ENCODE measurements at places on chromosomes 7 and 10. TPM values are rescaled to one million over a fixed set of nuclear protein-coding genes. Genes with fewer than 3 reads are reported as not detected.
A peak's percentile ranks its signal among the peaks of the same experiment; 100 is the strongest.

- DNase-seq = no peak
- H3K4me3 ChIP-seq = no peak overlapping the region
- no peak overlapping the region for H3K27ac ChIP-seq
- H3K36me3 ChIP-seq = no peaks in the 10 kb centered on the region
- H3K4me1 ChIP-seq = peaks cover 3% of the 10 kb centered on the region
These were observed 184.1 kb downstream of the DOCK4 start for GRCh38 chr7:112022128-112022527.

DNA sequence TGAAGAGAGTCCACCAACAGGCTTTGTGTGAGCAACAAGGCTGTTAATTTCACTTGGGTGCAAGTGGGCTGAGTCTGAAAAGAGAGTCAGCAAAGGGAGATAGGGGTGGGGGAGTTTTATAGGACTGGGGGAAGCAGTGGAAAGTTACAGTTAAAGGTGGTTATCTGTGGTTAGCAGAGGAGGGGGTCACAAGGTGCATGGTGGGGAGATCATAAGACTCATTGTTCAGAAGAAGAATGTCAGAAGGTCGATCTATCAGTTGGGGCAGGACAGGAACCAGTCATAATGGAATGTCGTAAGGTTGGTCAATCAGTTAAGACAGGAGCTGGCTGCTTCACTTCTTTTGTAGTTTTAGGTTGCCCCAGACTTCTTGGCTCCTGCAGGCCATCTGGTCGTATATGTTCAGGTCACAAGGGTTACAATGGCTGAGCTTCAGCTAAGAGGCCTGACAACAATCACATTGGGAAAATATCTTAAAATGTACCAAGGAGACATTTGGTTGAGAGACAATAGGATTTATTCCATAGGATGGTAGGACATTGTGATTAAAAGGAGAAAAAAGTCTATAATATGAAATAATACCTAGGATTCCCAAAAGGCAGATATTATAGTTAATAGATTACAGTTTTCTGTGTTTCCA is 356.4 kb downstream of the ANKRD7 start:
- no peaks in the 10 kb centered on the region for H3K36me3 ChIP-seq
- no peak overlapping the region for H3K27ac ChIP-seq
- no peaks in the 10 kb centered on the region for H3K27me3 ChIP-seq
- no peak overlapping the region for H3K4me3 ChIP-seq
- no peaks in the 10 kb centered on the region for H3K4me1 ChIP-seq
- DNase-seq = no peak

LRIT1 gene
- total RNA-seq = not detected

ETV1 gene
- total RNA-seq = 35.6 TPM

MYO1G gene
- 0.53 TPM for total RNA-seq

- no peak for DNase-seq
- H3K4me1 ChIP-seq = peaks cover 6% of the 10 kb centered on the region
- H3K4me3 ChIP-seq = no peak overlapping the region
- peaks cover 4% of the 10 kb centered on the region for H3K27me3 ChIP-seq
- no peak overlapping the region for H3K27ac ChIP-seq
These were observed 165.2 kb upstream of the CDCA7L start for GRCh38 chr7:22110881-22111280.

DNA sequence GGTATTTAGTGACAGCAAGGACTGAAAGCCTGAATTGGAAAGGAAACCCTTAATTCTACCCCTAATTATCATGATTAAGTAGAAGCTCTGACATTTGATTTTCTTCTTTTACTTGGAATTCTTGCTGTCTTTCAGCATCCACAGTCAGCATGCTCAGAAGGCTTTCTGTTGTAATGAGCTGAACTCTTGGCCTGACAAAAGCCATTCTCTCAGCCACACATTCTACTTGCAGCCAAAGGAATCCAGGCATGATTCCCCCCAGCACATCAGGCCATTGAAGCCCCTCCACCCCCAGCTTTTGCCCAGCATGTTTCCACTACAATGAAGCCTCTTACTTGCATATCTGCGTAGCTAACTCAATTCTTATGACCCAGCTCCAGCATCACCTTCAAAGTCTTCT is 94.3 kb upstream of the FRMD4A start:
- H3K27ac ChIP-seq = peak overlapping the region; percentile 24
- no peak for DNase-seq
- H3K27me3 ChIP-seq = peaks cover 8% of the 10 kb centered on the region
- H3K36me3 ChIP-seq = no peaks in the 10 kb centered on the region
- H3K4me1 ChIP-seq = peaks cover 10% of the 10 kb centered on the region

GRCh38 chr10:55519264-55519663 is 718.2 kb upstream of the PCDH15 start:
- H3K27ac ChIP-seq = no peak overlapping the region
- no peaks in the 10 kb centered on the region for H3K36me3 ChIP-seq
- H3K4me3 ChIP-seq = no peak overlapping the region
- no peaks in the 10 kb centered on the region for H3K27me3 ChIP-seq
- H3K4me1 ChIP-seq = peaks cover 8% of the 10 kb centered on the region
- DNase-seq = no peak

DNA sequence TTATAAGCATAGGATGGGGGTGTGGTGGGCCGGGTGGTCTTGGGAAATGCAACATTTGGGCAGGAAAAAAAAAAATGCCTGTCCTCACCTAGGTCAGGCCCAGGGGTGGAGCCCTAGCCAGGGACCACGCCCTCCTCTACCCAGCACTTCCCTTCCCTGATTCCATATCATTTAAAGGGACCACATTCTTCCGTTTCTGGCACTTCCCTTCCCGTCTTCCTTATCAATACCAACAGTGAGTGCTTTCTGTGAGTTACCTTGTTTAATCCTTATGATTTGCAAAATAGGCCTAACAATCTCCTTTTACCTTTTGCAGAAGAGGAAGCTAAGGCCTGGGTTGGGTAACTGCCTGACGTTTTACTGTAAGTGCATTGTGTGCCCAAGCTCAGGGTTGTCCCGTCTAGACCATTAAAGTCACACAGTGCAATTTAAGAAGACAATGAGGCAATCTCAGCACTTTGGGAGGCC is 16.7 kb upstream of the C10orf95 start:
- H3K36me3 ChIP-seq = peaks cover 3% of the 10 kb centered on the region
- peaks cover 5% of the 10 kb centered on the region for H3K4me1 ChIP-seq
- H3K4me3 ChIP-seq = no peak overlapping the region
- H3K27ac ChIP-seq = no peak overlapping the region
- DNase-seq = no peak

GRCh38 chr7:17545348-17545747 is 246.9 kb downstream of the AHR start:
- DNase-seq = no peak
- no peaks in the 10 kb centered on the region for H3K4me1 ChIP-seq
- no peak overlapping the region for H3K27ac ChIP-seq
- no peaks in the 10 kb centered on the region for H3K36me3 ChIP-seq
- H3K27me3 ChIP-seq = no peaks in the 10 kb centered on the region
- no peak overlapping the region for H3K4me3 ChIP-seq

- H3K27ac ChIP-seq = peak within 1 kb of the TSS; percentile 91
- H3K4me3 ChIP-seq = peak within 1 kb of the TSS; percentile 89
- no peaks in the 10 kb centered on the region for H3K36me3 ChIP-seq
These were observed at the start of gene STEAP4 for GRCh38 chr7:88306590-88307048. STEAP4 (minus strand) TSS chr7:88306894; CDS start chr7:88284269, 22,625 bp downstream.

GRCh38 chr7:30804078-30804661 is 33.0 kb downstream of the MINDY4 start:
- DNase-seq = no peak
- H3K36me3 ChIP-seq = peaks cover 10% of the 10 kb centered on the region
- no peak overlapping the region for H3K4me3 ChIP-seq
- no peak overlapping the region for H3K27ac ChIP-seq
- peaks cover 16% of the 10 kb centered on the region for H3K4me1 ChIP-seq
- H3K27me3 ChIP-seq = no peaks in the 10 kb centered on the region

- no peak overlapping the region for H3K4me3 ChIP-seq
- no peak for DNase-seq
- H3K27ac ChIP-seq = no peak overlapping the region
- no peaks in the 10 kb centered on the region for H3K36me3 ChIP-seq
- H3K27me3 ChIP-seq = no peaks in the 10 kb centered on the region
- H3K4me1 ChIP-seq = peaks cover 15% of the 10 kb centered on the region
These were observed 22.7 kb downstream of the LSMEM1 start for GRCh38 chr7:112503361-112503972.

DNA sequence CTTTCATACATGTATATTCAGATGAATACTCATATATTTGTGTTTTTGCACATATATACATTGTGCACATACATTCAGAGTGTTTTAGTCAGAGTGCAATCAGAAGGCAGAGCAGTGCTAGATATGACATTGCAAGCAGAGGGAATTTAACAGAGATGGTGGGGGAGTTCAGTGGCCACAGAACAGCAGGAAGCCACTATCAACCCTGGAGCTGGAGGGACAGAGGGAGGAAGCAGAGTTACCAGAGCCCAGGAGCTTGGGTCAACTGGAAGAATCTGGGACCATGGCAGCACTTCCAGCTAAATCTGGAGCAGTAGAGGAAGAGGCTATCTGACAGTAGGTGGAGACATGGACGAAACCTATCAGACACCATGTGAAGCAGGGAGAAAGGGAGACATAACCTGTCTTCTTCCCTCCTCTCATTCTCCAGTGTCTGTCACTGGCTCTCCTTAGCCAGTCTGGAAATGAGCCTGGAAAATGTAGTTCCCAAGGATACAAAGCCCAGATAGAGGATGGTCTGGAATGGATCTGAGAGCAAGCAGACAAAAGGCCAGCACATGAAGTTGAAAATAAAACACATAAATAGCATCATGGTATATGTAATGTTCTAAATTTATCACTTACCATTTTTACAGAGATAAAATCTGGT is 33.6 kb upstream of the HERPUD2 start:
- no peaks in the 10 kb centered on the region for H3K27me3 ChIP-seq
- no peak for DNase-seq
- peaks cover 3% of the 10 kb centered on the region for H3K4me1 ChIP-seq
- no peak overlapping the region for H3K4me3 ChIP-seq
- H3K27ac ChIP-seq = no peak overlapping the region

- H3K4me1 ChIP-seq = peaks cover 5% of the 10 kb centered on the region
- H3K27me3 ChIP-seq = no peaks in the 10 kb centered on the region
These were observed 154.2 kb upstream of the KCTD7 start for GRCh38 chr7:66474441-66474840.

DNA sequence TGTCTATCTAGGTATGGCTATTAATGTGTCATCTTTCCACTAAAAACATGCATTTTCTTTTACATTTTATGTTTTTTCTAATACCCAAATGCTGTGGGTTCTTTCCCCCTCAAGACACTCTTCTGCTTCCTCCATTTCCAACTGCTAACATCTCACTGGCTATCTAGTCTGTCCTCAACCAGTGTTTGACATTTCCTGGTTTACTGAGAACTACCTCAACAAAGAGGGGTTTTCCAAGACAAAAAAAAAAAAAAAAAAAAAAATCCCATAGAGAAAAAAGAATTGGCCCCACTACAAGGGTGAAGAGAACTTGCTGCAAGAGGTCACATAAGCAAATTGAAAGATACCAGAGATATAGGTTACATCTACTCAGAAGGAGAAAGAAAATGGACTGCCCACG is 359.7 kb downstream of the CRPPA start:
- DNase-seq = no peak
- H3K36me3 ChIP-seq = no peaks in the 10 kb centered on the region
- H3K4me1 ChIP-seq = peaks cover 11% of the 10 kb centered on the region
- no peak overlapping the region for H3K27ac ChIP-seq
- peaks cover 3% of the 10 kb centered on the region for H3K27me3 ChIP-seq

DNA sequence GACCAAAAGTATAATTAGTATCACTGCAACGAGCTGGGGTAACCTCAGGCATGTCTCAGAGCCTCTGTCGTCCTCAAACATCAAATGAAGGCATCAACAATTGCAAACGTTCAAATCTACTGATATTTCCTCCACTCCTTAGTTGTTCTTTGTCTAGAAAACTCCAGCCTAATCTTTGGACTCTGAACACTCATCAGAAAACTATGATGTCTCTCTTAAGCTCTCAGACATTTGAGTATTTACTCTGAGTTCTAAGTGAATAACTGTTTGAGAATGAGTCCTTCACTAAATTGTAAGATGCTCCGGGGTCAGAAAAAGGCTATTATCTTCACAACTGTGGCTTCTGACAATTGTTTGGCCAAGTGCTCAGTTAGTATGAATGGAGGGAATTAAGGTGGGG is 536.4 kb downstream of the NRG3 start:
- no peaks in the 10 kb centered on the region for H3K4me1 ChIP-seq
- no peak for DNase-seq
- no peaks in the 10 kb centered on the region for H3K27me3 ChIP-seq
- no peak overlapping the region for H3K4me3 ChIP-seq

DNA sequence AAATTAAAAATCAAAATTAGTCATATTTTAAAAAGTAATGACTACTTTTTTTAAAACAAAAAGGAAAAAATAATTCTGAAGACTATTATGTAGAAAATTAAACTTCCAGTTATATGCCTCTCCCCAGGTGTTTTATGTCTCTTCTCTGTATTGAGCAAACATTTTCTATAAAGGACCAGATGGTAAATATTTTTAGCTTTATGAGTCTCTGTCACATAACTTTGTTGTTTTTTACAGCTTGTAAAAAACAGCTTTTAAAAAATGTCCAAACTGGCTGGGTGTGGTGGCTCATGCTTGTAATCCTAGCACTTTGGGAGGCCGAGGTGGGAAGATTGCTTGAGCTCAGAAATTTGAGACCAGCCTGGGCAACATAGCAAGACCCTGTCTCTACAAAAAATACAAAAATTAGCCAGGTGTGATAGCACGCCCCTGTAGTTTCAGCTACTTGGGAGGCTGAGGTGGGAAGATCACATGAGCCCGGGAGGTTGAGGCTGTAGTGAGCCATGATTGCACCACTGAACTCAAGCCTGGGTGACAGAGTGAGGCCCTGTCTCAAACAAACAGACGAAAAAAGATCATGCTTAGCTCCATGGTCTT is 23.5 kb downstream of the GARS1 start:
- H3K27ac ChIP-seq = no peak overlapping the region
- DNase-seq = no peak
- no peaks in the 10 kb centered on the region for H3K4me1 ChIP-seq
- no peak overlapping the region for H3K4me3 ChIP-seq

- H3K36me3 ChIP-seq = no peaks in the 10 kb centered on the region
- no peak overlapping the region for H3K27ac ChIP-seq
- no peaks in the 10 kb centered on the region for H3K4me1 ChIP-seq
- DNase-seq = no peak
These were observed 547.2 kb downstream of the ETV1 start for GRCh38 chr7:13442226-13442625.

ASAH2 gene
- total RNA-seq = 5.4 TPM

- H3K27ac ChIP-seq = no peak overlapping the region
- H3K27me3 ChIP-seq = no peaks in the 10 kb centered on the region
- H3K36me3 ChIP-seq = no peaks in the 10 kb centered on the region
- no peak overlapping the region for H3K4me3 ChIP-seq
These were observed 422.5 kb downstream of the DNAJB6 start for GRCh38 chr7:157759246-157759805.

GRCh38 chr10:49784681-49785080 is 22.6 kb upstream of the OGDHL start:
- H3K4me3 ChIP-seq = no peak overlapping the region
- no peak for DNase-seq
- no peaks in the 10 kb centered on the region for H3K36me3 ChIP-seq
- H3K27me3 ChIP-seq = peaks cover 14% of the 10 kb centered on the region
